ENCODE measurements at places on chromosomes 7 and 10.

GRCh38 chr10:72086466-72087391 lies 1.6 kb downstream of the SPOCK2 start:
- DNase-seq, result peak; percentile 75

DNA sequence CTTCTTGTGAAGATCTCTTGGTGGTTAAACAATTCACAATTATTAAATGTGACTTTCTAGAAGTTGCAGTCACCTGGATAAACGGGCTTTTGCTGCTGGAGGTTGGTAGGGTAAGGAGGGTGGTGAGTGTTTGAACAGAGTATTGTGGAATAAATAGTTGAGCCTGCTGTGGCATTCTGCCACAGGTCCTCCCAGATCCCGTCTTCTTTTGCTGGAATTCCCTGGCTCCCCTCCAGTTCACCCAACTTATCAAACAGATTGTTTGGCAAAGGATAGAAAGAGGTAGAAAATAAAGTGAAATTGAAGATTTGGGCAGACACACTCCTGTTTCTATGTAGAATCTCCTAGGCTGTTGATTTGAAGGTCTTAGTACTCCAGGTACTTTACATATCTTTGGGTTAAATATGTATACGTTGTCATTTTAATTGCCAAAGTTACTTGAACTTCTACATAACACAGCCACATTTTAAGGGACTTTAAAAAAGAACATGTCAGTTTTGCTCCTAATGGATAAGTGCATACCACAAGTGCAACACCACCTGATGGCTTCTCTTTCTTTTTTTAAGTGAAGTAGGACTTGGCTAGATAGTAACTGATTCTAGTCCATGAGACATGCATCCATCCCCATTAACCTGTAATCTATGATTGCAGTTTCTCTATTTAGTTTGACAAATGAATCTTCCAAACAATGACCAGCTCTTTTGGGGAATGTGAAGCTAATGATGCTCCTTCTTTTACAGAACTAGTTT lies 83.0 kb downstream of the ARL4A start:
- no peak for DNase-seq

DNA sequence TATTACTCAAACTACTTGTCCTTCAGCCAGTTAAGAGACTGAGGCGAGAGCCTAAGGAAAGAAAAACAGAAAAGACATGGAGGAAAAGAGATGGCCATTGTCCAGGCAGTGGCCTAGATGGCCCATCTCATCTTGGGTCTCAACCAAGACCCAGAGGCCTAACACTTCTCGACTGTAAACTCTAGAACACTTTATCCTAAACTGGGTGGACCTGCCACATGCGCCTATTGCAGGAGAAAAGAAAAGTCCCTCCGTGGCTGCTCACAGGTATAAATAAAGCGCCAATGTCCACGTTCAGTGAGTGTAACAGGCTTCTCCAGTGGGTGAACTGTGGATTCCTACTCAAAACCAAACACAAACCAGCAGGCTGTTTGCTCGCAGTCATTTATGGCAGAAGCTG lies 92.7 kb upstream of the DDC start:
- DNase-seq, result no peak

- no peak for DNase-seq
Observed at GRCh38 chr7:2786607-2787116, 57.4 kb downstream of the GNA12 start.

- no peak for DNase-seq
Observed at GRCh38 chr7:70775570-70776156, 356.3 kb upstream of the GALNT17 start.

GRCh38 chr7:4882169-4883032 lies 1.1 kb downstream of the RADIL start:
- DNase-seq, result no peak

DNA sequence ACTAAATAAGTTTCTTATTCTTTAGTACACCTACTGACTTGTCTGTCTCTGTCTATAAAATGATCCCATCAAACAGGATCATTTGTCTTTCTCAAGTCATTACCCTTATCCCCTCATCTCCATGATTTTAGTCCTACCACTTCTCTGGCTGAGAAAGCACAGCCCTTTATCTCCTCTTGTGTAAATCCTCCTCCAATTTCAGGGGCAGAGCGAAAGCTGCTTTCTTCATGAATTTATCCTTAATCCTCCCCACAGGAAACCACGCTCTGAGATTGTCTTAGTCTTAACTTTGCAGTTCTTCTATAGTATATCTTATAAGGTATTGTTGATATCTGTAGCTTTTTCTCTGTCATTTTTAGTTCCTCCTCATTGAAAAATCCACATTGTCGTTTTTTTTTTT lies 239.7 kb upstream of the PLXDC2 start:
- no peak for DNase-seq

DNA sequence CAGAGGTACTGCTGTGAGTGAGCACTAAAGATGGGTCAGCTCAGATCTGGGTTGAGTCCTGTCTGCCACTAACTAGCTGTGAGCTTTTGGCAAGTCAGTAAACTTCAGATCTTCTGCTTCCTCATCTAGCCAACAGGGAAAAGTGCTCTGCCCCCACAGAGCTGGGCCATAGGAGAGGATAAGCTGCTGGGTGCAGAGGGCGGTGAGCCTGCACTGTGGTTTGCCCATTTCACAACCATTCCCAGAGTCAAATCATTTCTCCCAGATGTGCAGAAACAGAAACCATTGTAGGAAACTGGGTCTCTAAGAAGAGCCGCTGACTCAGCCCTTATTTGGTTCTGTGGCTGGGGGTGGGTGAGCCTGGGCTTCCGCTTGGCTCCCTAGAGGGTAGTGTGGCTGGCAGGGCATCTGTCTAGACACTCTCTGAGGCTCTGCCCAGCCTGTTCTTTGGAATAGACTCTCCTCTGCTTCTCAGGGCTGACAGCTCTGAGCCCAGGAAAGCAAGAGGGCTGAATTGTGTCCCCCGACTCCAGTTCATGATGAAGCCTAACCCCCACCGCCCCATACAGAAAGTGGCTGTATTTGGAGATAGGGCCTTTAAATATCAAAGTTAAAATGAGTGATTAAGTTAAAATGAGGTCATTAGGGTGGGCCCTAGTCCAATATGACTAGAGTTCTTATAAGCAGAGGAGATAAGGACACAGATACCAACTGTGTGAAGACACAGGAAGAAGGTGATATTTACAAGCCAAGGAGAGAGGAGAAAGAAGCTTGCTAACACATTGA lies 29.5 kb upstream of the ARHGAP22 start:
- peak; percentile 47 for DNase-seq

- no peak for DNase-seq
Observed at GRCh38 chr7:149458235-149458634, 2.6 kb downstream of the ZNF777 start.

DNA sequence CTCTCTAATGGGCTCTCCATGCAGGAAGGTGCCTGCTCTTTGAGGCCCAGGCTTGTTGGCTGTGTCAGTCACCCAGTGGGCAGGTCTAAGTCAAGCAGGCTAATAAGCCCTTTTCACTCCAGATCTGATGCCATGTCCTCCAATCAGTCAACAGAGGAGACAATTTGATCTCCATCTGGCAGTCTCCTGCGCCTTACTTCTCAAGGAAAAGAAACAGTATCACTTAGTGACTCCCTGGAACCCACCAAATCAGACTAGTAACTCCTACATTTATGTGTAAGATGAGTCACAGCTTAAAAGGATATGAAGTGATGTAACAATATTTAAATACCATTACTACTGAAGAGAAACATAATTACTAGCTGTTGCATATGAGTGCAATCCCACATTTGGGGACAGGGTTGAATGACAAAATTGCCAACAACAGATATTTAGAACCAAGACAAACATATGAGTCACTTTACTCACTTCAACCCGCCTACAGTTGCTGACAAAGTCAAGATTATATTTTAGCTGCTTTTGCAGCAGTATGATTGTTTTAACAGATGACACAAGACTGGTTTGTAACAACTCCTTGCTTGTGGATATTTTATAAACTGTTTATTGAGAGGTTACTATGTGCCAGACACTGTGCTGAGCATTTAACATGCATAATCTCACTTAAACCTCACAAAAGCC lies 72.1 kb downstream of the USP6NL start:
- no peak for DNase-seq

GRCh38 chr10:4767033-4767814 lies 58.8 kb upstream of the AKR1E2 start:
- no peak for DNase-seq

Measured in stimulated activated naive CD8-positive, alpha-beta T cell treated with anti-CD3 and anti-CD28 coated beads, Interleukin-15, Interleukin-2, amounts not matched to agents 100 U/mL and 50 U/mL, for 24 hours (primary cell).